ENCODE measurements at places on chromosomes 1 and 21.

DNA sequence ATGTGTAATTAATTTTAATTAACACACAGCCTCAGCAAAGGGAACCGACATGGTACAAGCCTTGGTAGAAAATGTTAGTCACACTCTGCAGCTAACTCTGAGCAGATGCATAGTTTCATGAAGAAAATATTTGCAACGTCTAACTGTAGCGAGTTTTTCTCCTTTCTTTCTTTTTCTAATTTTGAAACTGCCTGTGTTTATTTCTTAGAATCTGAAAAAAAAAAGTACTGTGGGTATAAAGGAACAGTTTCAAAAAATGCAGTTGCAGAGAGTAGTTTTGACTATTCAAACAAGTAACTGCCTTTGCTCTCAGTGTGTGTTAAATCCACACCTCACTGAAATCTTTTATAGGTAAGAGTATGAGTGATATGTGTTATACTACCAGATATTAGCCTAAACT, 149.9 kb upstream of the C1orf105 start:
- no peak for DNase-seq

DNA sequence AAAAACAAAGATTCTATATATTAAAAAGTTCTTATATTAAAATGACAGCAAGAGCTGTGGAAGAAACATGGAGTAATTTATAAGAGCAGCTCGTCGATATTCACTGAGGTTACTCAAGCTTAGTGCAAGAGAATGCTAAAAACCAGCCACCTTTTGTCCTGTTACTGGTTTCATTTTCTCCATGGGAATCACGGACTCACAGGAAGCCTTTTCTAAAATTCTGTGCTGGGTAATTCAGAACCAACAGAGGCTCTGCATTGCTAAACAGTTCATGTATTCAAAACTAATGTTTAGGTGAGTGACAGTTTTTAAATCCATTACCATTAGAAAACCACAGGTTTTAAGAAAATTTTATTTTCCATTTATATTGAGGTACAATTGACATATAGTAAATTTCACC, 147.8 kb upstream of the MAP1LC3C start:
- no peak for DNase-seq

DNA sequence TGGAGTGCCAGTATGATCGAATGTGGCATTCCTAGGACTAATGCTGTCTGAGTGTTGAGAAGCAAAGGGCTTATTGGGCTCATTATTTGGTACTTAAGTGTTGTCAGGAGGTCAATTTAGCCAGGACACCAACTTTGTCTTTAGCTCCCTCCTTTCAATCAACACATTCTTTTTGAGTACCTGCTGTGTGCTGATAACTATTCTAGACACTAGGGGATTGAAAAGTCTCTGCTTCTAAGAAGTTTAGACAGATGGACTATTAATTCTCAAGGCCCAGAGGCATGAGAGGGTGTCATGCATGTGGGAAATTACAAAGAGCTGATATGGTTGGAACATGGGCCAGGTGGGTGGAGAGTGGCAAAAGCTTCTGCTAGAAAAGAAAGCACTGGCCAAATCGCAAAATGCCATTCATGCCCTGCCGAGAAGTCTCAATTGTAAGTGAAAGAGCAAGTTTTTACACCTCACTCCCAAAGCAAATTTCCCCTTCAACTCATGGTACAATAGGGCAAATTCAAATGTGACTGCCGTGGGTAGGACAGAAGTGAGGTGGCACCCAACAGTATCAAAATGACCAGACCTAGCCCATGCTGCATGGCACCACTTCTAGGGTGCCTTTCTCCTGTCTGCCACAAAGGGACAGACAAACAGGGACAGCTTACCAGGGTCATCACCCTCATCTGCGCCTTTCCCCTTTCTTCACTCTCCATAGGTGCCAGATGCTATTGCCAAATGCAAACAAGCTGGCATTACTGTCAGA, 53.6 kb upstream of the LAX1 start:
- DNase-seq: no peak

DNA sequence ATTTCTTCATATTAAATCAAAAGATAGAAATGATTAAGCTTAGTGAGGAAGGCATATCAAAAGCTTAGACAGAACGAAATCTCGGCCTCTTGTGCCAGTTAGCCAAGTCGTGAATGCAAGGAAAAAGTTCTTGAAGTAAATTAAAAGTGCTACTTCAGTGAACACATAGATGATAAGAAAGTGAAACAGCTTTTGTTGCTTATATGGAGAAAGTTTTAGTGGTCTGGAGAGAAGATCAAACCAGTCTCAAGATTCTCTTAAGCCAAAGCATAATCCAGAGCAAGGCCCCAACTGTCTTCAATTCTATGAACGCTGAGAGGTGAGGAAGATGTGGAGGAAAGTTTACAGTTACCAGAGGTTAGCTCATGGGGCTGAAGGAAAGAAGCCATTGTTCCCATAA, 88.4 kb downstream of the ADGRL2 start:
- no peak for DNase-seq

- DNase-seq: no peak
Measured at GRCh38 chr1:246147524-246148461, 359.3 kb downstream of the SMYD3 start.

Measured in right hindlimb (tissue), 1 donor.